ENCODE measurements at places on chromosomes 5 and 9.

GRCh38 chr5:43123887-43124286 lies 3.2 kb downstream of the ZNF131 start:
- no peak for DNase-seq

GRCh38 chr9:133031496-133031911 lies 707 bp downstream of the GTF3C5 start:
- DNase-seq: peak; percentile 20

DNA sequence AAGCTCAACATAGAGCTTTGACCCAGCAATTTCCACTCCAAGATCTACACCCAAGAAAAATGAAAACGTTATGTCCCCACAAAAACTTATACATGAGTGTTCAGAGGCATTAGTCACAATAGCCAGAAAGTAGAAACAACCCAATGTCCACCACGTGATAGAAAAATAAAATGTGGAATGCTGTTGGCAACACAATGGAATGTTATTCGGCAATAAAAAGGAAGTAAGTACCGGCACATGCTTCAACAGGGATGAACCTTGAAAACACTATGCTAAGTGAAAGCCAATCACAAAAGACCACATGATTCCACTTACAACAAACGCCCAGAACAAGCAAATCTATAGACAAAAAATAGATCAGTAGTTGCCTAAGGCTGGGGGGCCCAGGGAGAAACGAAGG lies 6.0 kb downstream of the UBQLN1 start:
- no peak for DNase-seq

GRCh38 chr5:373710-374602 lies 52.4 kb downstream of the AHRR start:
- DNase-seq: peak; percentile 34

- DNase-seq: no peak
These were observed 391.1 kb downstream of the TMEM161B start for GRCh38 chr5:87877495-87877894.

DNA sequence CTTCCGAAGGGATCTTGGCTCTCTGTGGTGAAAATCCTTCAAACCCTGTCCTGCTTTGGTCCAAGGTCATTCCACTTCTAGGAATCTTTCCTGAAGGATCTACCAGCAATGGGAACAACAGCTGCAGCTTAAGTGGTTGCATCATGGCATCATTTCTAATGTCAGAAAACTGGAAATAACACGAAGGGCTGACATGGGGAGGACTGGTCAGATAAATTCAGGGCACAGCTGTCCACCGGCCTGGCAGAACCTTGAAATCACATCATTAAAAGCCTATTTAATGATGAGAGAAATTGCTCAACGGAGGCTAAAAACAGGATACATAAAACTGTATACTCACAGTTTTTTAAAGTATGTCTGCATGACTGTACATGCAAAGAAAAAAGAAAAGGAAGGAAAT lies 28.3 kb downstream of the OLFML2A start:
- DNase-seq: no peak

DNA sequence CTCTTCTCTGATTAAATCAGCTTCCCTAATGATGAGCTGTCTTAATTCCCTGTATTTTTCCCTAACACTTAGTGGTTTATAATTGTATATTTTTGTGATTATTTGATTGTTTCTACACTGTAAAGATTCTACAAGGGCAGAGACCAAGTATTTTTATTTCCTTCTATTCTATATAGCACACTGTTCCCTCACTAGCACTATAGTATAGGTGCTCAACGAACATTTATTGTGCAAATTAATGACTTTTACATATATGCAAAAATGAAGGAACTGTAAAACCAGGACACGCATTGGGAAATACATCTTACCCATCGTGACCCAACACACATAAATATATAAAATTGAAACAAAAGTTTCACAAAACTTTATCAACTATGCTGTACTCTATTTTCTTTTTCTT lies 7.6 kb downstream of the KDM4C start:
- no peak for DNase-seq

- DNase-seq: no peak
These were observed 613.7 kb upstream of the CDH18 start for GRCh38 chr5:20601678-20602100.

- no peak for DNase-seq
These were observed 58.5 kb downstream of the GGTA1 start for GRCh38 chr9:121441165-121441564.

All from Kasumi-1 (cell line).